ENCODE measurements at places on chromosomes 13 and 19.

DNA sequence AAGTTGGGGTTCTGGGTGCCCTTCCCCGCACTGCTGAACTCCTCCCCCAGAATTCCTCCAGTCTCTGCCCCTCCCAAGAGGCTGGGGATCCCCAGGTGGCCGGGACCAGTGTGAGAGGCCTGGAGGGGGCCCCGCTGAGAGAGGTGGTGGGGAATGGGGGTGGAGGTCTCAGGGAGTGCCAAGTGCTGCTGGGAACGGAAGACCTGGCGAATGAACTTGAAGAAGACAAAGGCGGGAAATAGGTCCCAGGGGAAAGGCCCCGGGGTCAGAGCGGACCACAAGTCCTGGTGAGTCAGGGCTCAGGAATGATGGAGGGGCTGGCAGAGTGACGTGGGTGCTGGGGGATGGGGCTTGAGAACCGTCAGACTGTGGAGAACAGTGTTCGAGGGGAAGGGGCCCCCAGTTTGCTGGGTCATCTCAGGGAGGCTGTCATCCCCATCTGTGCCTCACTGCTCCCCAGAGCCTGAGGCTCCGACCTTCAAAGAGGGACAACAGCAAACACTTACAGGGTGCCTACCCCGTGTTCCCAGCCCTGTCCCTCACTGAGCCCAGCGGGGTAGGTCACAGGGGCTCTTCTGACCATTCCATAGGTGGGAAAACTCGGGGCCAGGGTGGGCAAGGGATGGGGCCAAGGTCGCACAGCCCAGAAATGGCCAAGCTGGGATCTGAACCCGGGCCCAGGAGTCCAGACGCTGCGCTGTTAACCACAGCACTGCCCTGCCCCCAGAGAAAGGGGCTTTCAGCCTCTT, 16.0 kb upstream of the SEMA6B start:
- DNase-seq: peak; percentile 61

- DNase-seq: no peak
Measured at GRCh38 chr13:90732049-90732448, 615.4 kb upstream of the MIR17HG start.

DNA sequence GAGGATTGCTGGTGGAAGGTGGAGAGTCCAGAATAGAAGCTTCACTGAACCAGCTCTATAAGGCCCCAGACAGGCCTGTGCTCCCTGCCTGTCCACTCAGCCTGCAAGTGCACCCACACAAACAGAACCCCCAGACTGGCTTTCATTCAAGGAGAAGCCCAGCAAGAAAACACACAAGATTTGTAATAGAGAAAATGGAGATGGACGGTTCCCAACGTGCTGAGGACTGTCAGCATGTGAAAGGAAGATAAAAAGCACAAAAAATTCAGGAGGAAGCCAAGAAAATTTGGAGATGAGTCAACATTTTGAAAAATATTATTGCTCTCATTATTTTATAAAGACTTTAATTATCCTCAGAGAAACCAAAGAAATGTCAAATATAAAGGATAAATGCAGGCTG, 218.2 kb upstream of the SLC10A2 start:
- no peak for DNase-seq

- DNase-seq: no peak
Measured at GRCh38 chr19:3721131-3721886, 13.1 kb downstream of the TJP3 start.

GRCh38 chr19:4213116-4213515, 16.2 kb upstream of the EBI3 start:
- DNase-seq: no peak

GRCh38 chr13:114121496-114122126, 10.8 kb downstream of the RASA3 start:
- DNase-seq: no peak

- no peak for DNase-seq
Measured at GRCh38 chr19:50790396-50790795, at the start of gene ACP4. ACP4 (plus strand) TSS chr19:50790415; CDS start chr19:50790415, 0 bp downstream.

GRCh38 chr19:7230826-7231225, 63.4 kb downstream of the INSR start:
- no peak for DNase-seq

DNA sequence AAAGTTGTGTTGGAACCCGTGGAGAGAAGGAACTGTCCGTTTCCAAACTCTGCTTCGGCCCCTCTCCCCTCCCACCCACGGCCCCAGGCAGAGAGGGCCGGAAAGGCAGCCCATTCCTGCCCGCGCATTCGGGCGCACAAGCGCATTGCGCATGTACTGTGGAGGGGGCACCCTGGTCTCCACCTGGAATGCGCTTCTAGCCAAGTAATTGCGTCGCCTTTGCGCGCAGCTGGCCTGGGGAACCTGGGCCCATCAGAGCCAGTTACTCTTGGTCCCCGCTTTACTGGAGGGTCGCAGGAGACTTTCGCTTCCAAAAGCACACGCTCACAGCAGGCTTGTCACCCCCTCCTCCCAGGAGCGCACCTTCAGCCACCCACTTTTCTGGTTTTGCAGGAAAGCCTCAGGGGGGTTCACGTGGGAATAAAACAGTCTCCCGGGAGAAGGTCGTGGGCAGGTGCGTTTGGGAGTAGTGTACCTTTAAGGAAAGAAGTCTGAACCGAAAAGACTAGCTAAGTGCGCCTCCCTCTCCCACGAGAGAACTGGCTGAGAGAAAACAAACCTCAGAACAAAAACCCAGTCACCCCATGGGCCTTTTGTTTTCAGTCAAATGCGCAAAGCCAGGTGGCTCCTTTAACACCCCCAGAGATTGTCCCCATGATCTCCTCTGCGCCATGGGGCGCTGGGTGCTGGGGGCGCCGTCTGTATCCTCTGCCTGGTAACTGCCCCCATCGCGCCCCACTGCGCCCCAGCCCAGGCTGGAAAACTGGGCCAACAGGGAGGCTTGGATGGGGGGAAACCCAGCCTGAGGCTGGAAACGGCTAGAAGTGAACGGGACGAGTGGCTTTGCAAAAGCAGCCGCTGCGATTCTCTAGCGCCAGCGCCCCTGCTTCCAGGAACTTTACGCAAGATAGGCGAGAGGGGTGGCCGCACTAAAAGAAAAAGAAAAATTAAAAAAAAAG, 28.5 kb downstream of the GSX1 start:
- DNase-seq: no peak

DNA sequence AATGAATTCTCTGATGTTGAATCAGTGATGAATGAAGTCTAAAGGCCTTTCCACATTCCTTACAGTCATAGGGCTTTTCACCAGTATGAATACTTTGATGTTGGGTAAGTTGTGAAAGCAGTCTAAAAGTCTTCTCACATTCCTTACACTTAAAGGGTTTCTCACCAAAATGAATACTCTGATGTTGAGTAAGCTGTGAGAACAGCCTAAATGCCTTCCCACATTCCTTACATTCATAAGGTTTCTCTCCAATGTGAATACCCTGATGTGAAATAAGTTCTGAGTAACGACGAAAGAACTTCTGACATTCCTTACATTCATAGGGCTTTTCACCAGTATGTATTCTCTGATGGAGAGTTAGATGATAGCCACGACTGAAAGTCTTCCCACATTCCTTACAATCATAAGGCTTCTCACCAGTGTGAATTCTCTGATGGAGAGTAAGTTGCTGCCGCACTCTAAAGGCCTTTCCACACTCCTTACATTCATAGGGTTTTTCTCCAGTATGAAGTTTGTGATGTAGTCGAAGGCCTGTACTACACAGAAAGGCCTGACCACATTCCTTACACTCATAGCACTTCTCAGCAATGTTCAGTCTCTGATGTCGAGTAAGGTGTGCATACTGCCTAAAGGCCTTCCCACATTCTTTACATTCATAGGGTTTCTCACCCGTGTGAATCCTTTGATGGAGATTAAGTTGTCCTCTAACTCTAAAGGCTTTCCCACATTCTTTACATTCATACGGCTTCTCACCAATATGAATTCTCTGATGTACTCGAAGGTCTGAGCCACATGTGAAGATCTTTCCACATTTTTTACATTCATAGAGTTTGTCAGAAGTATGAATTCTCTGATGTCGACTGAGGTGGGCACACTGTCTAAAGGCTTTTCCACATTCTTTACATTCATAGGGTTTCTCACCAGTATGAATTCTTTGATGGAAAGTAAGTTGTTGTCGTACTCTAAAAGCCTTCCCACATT, 19.9 kb downstream of the ZFP30 start:
- no peak for DNase-seq

DNA sequence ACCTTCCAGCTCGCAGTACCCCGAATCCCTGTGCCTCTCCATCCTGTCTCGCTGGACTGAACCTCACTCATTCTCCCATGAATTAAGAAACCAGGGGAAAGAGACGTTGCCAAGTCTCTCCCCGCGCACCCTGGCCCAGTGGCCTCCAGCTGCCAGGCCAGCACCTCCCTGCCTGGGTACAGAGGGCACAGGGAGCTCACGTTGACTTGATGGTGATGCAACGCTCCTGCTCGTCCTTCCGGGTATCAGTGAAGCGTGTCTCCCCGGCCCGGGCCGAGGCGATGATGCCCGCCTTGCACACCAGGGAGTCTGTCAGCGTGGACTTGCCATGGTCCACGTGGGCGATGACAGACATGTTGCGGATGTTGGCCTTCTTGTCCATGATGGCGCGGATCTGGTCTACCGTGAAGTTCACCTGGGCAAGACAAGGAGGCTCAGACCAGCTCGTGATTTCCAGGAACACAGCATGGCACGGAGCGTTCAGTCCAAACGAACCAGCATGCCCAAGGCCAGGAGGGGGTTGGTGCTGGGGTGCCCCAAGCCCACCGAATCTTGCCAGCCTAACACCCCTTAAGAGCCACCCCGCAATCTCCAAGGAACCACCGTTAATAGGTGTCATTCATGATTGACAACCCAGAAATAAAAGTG, 1.2 kb downstream of the EEF2 start:
- no peak for DNase-seq

- DNase-seq: no peak
Measured at GRCh38 chr13:109906976-109907375, 120.6 kb upstream of the IRS2 start.

- no peak for DNase-seq
Measured at GRCh38 chr19:20858218-20858617, 64.8 kb upstream of the ZNF85 start.

DNA sequence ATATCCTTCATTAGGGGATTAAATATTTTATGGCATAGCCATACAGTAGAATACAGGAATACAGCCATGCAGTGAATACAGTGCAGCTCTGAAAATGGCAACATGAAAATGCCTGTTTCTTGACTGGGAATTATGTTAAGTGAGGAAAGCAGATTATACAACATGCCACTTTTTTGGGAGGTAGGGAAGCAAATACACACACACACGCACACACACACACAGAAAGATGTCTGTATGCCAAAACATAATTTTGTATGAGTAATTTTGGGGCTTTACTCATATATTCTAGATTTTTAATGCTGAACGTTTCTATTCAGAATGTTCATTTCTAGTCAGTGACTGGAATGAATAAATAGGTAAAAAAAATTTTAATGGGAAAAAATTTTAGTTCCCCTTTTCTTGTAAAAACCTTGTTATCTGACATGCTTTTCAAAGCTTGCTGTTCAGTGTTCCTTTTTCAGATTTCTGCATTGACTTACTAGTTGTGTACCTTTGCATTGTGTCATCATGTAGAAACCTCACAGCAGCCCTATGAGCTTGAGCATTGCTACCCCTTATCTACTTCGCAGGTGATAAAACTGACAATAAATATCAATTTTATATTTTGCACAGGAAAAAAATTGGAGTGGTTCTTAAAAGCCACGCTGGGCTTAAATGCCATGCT, 7.8 kb downstream of the GPR183 start:
- no peak for DNase-seq

DNA sequence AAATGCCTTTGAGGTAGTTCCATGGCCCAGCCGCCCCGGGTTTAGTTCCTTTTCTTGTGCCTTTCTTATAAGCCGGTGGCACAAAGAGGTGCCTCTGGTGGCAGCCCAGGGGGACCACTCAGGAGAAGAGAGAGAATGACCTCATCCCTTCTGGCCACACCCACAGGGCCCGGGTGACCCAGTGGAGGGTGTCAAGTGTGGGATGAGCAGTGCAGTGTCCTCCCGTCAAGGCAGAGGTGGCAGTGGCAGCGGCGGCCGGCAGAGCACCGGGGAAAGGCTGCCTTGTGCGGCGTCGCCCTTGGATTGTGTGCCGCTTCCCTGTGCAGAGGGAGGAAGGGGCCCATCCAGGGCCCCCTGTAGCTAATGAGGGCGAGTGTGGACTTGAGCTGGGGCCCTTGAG, 47.9 kb downstream of the KDM4B start:
- no peak for DNase-seq

GRCh38 chr19:34269489-34269888, 15.1 kb downstream of the GARRE1 start:
- DNase-seq: no peak

DNA sequence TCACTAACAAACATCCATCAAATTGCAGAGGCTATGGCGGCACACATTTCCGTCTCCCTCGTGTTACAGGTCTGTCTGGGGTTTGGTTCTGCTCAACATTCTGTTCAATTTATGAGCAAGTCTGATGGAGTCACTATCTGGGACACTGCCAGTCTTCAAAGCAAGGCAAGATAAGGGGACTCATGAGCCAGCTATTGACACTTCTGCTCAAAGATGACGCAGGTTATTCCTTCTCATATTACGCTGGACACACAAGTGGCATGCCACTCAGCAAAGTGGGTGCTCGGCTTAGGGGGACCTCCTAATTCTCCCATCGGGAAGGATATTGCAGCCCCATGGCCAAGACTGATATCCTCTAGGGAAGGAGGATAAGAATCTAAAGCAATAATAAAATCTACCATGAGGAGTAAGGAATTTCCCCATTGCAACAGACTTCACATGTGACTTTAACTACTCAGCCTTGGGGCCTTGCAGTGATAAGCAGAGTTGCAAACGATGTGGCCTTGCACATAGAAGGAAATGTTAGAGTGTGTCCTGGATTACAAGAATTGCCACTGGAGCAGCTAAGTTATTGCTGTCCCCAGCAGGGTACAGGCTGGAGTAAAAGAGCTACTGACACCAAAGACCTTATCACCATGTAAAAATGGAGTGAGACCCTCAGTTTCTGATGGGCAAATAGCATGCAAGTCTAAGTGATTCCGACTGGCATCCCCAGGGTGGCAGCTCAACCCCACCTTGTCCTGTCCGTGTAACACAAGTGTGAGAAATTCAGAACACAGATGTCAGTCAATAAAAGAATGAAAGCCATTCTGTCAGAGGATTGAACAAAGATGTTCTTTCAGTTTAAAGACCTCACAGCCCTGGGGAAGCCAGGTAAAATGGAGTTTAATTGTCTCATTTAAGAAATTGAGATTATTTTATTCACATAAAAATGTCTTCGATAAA, 306.1 kb downstream of the IRS2 start:
- DNase-seq: peak; percentile 14

DNA sequence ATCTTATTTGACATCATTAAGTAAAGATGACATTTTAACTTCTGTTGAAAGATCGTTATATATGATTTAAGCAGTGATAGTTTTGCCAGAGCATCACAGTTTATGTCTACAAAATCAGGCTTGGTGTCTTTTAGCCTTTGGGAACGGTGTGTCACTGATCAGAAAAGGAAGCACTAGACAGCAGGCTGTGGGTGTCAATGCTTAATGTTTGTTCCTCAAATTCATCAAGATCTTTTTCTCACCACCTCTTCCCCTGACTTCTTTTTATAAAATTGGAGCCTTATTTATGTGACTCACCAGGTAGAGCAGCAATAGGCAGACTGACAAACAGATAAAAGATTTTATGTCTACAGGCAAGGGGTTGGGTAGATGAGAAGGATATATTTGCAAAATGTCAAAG, 1558.5 kb downstream of the EFNB2 start:
- no peak for DNase-seq
